ENCODE measurements at places on chromosomes 13 and 19.

- no peak for DNase-seq
Measured at GRCh38 chr13:111916201-111916600, 150.7 kb upstream of the SOX1 start.

- no peak for DNase-seq
Measured at GRCh38 chr13:111227405-111227804, 93.0 kb upstream of the TEX29 start.

GRCh38 chr13:30039511-30039911, 189.1 kb upstream of the UBL3 start:
- DNase-seq: no peak

GRCh38 chr19:10991076-10991475, 30.2 kb downstream of the SMARCA4 start:
- no peak for DNase-seq

DNA sequence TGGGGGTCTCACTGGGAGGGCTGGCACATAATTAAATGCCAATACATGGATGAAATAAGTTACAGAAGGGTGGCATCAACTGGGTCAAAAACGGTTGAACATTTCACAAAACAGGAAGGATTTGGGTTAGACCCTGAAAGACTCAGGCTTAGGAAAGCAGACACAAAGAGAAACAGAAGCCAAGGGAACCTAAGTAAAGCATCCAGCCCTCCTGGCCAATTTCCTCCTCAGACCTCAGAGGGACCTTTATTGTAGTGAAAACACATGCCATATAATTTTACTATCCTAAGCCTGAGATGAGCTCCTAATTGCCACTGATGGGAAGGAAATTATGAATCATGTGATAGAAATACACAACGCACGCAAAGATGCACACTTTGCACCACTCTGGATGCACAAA, 12.1 kb upstream of the CEACAM3 start:
- DNase-seq: no peak

DNA sequence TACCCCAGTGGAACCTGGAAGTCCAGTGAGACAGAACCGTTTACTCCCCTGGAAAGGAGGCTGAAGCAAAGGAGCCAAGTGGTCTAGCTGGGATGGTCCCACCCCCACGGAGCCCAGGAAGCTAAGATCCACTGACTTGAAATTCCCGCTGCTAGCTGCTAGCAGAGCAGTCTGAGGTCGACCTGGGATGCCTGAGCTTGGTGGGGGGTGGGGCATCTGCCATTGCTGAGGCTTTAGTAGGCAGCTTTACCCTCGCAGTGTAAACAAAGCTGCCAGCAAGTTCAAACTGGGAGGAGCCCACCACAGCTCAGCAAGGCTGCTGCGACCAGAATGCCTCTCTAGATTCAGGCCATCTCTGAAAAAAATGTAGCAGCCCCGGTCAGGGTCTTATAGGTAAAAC, 437.0 kb downstream of the SUCLA2 start:
- no peak for DNase-seq

DNA sequence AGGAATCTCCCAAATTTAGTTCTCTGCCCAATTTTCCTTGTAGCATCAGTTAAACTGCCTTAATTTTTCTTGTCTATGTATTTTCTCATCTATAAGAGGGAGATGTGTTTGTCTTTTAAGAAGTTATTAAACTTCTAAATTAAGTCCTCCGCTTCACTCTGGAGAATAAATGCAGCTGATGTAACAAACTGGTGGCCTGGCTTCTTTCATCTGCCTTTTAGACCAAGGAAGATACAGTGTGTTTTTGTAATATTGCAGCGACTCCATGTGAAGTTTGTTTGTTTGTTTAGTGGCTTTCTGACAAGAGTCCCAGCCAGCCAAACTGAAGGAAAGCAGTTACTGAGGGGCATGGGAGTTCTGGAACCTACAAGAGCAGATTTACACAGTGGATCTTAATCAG, 56.4 kb downstream of the KLF12 start:
- DNase-seq: no peak

- no peak for DNase-seq
Measured at GRCh38 chr13:107373551-107373950, 805.6 kb upstream of the ARGLU1 start.

DNA sequence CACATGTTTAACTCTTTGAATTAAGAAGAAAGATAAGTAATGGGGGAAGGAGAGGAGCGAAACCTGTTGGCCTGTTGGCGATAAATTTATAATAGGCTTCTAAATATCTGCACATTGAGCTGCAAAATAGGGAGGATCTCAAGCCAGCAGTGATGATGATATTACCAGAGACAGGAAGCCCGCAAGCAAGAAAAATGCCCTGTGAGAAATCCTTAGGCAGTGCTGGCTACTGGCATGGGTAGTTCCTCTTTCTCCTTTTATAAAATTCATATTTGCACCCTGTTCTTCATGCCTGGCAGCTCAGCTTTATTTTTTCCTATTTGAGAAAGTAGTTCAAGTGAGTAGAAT, 858 bp upstream of the USP12 start:
- no peak for DNase-seq

DNA sequence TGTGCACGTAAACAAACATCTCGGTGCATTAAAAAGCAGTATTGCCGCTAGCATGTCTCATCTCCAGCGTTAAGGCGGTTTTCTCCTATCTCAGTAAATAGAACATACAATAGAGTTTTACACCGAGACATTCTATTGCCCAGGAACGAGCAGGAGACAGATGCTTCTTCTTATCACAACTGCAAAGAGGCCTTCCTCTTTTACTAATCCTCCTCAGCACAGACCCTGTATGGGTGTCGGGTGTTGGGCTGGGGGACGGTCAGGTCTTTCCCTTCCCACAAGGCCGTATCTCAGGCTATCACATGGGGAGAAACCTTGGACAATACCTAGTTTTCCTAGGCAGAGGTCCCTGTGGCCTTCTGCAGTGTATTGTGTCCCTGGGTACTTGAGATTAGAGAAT, 21.2 kb downstream of the ZNF233 start:
- no peak for DNase-seq

DNA sequence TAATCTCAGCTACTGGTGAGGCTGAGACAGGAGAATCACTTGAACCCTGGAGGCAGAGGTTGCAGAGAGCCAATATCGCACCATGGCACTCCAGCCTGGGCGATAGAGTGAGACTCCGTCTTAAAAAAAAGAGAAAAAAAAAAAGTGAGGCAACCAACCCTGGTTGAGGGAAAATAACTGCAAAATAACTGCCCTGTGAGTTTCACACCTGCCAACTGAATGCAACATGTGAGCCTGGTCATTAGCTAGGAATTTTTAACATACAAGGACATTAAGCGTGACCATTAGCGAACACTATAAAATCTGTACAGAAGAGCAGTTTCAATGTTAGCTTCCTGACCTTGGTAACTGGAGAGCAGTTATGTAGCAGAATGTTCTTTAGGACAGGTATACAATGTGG, 2.4 kb upstream of the CCNP start:
- no peak for DNase-seq

- DNase-seq: peak; percentile 80
Measured at GRCh38 chr19:53553865-53554791, 16.2 kb downstream of the ZNF331 start.

DNA sequence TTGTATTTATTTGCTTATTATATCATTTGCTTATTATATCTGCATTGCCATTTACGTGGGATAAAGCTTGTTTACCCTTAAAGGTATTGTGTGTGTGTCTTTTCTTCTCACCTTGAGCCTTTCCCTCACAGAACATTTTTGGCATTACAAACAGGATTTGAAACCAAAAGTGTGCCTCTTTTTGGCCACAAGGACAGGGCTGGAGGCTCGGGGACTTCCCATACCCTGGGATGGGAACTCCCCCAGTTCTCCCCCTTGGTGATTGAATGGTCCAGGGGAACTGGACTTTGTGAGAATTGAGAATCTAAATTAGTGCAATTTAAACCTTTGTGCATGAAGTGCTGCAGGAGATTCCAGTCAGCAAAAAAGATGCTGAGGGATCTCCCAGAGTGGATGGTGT, 2.4 kb upstream of the ZNF506 start:
- DNase-seq: no peak

DNA sequence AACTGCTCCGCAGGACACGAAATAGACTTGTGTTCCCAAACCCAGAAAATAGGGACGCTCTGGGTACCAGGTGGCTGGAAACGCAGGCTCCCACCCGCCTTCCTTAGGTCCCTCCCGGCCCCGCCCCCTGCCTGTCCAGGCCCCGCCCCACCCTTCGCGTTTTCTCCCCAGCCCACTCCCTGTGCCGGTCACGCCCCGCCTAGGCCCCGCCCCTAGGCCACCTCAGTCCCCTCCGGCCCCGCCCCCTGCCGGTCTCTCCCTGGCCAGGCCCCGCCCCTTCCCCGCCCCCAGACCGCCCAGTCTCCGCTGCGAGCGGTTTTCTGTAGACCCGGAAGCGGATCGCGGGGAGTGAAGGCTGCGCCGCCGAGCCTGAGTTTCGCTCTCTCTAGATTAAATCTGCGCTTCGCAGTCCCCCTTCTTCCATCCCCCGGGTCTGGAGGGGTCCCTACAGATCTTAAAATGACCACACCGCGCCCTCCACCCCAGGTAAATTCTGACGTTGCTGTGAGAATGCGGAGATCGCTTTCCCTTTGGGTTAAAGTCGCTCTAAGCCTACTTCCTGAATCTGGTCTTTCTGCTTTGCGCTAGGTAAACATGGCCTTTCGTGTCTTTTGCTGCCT, 3.7 kb upstream of the ZNF665 start:
- peak; percentile 98 for DNase-seq

DNA sequence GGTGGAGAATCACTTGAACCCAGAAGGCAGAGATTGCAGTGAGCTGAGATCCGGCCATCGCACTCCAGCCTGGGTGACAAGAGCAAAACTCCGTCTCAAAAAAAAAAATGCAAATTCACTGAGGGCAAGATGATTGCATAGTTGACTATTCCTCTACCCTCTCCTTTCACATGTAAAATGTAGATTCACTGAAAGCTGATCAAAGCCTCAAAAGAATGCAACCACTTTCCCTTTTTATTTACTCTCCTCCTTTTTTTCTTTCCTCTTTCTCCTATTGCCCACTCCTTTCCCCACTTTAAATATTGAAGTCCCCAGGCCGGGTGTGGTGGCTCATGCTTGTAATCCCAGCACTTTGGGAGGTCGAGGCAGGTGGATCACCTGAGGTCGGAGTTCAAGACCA, 6.3 kb downstream of the TEX101 start:
- no peak for DNase-seq

DNA sequence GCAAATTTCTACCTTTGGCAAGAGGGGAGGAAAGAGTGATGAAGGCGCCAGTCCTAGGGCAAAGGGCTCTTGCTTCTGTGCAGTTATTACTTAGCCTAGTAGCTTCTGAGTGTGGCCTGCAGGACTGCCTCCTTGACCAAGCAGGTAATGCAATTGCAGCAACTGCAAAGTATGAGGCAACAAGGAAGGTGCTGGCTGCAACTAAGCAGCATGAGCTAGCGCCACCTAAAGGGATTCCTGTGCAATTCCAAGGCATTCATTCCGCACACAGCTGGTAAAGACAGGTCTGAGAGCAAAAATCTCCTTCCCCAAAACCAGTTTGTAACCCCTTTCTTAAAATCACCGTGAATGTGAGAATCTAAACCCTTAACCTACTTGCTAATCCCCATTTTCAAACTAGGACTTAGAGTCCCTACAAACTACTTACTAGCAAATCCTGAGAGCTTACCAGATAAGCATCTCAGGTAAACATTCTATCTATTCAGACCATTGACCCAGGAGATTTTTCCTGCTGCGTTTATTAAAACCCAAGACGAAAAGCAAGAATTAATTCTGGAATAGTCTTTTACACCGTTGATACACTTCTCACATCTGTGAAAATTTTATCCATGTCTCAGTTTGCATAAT, 62.9 kb downstream of the DCT start:
- no peak for DNase-seq

GRCh38 chr13:112059457-112060281, 7.3 kb upstream of the SOX1 start:
- DNase-seq: no peak

DNA sequence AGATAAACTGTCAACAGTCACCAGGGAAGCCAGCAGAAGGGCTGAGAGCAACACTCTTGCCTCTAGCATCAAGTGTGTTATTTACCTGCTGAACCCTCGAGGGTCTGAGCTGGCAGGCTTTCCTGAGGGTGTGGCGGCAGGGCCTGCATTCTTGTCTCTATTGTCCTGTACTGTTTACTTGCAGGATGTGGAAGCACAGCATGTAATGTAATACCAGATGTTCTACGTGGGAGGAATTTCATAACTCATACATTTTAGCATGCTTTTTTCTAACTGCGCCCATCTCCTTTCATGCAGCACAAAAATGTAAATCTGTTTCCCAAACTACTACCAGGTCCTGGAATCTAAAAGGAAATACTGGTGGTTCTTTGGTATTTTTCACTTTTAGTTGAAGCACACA, 153.1 kb downstream of the RGCC start:
- no peak for DNase-seq

- DNase-seq: no peak
Measured at GRCh38 chr19:49870309-49870901, 3.0 kb upstream of the PNKP start.

DNA sequence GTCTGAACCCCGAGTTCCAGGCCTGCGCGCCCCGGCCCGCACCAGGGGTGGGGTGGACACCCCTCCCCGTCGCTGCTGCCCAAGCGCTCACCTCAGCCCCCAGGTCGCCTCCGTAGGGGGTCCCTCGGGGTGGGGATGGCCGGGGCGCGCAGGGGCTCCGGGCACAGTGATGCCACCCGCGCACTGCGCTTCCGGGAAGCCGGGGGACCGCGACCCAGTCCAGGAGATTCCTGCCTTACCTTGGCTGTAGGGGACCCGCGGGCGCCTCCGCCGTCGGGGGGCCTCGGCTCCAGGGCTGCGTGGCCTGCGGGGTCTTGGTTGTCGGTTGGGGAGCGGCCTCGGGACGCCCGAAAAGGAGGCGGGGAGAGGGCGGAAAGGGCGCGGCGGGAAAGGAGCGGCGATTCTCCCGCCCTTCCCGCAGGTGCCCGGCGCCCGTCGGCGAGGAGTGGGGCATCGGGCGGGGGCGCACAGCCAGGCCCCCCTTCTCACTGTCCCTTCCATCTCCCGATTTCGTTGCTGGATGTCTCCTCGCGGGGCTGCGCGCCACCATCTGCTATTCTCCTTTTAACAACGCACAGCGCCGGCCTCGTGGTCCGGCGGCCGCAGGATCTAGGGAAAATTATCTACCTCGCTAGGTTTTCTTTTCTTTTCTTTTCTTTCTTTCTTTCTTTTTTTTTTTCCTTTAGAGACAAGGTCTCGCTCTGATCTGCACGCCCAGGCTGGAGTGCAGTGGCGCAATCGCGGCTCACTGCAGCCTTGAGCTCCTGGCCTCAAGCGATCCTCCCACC, at the start of gene KEAP1:
TSS of gene KEAP1 (minus strand) at position 355 of the 788 bp plus-strand sequence. CDS start 3,323 bp downstream, outside the sequence.
- peak; percentile 12 for DNase-seq

GRCh38 chr13:96338030-96338429, 248.1 kb downstream of the HS6ST3 start:
- no peak for DNase-seq

- DNase-seq: no peak
Measured at GRCh38 chr19:11296264-11296663, 304 bp downstream of the TSPAN16 start.

DNA sequence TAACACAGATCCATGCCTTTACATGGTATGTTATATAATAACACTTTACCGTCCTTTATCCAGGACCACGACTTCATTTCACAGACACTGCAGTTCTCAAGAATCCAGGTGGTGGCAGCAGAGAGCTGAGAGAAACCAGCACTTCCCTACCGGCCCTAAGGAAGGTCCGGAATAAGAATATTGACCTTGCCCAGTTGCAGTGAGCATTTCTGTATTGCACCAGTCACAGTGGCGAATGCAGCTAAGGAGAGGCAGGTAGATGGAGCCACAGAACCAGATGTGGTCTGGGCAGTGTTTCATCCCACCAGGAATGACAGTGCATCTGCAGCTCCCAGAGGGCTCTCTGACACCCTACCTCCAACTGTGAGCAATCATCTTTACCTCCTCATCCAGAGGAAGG, 44.6 kb downstream of the ZNF787 start:
- DNase-seq: no peak

GRCh38 chr19:54262066-54262465, 5.0 kb upstream of the LILRB5 start:
- no peak for DNase-seq

All from activated naive CD8-positive, alpha-beta T cell treated with anti-CD3 and anti-CD28 coated beads, Interleukin-2, amount 50 U/mL, for 16 hours (primary cell).